ENCODE measurements at places on chromosomes 7 and 10. TPM values are rescaled to one million over a fixed set of nuclear protein-coding genes. Genes with fewer than 3 reads are reported as not detected.

- H3K27ac ChIP-seq = peak overlapping the region; percentile 90
- H3K36me3 ChIP-seq = peaks cover 61% of the 10 kb centered on the region
- DNase-seq = peak; percentile 88
- peak overlapping the region; percentile 93 for H3K4me3 ChIP-seq
Observed at GRCh38 chr10:8061274-8062211, 7.1 kb downstream of the GATA3 start.

Gene PRKAG2
- 43.0 TPM for total RNA-seq

- no peak for DNase-seq
- no peaks in the 10 kb centered on the region for H3K4me1 ChIP-seq
- peaks cover 4% of the 10 kb centered on the region for H3K36me3 ChIP-seq
Observed at GRCh38 chr10:124592101-124592500, 130.5 kb downstream of the LHPP start.

DNA sequence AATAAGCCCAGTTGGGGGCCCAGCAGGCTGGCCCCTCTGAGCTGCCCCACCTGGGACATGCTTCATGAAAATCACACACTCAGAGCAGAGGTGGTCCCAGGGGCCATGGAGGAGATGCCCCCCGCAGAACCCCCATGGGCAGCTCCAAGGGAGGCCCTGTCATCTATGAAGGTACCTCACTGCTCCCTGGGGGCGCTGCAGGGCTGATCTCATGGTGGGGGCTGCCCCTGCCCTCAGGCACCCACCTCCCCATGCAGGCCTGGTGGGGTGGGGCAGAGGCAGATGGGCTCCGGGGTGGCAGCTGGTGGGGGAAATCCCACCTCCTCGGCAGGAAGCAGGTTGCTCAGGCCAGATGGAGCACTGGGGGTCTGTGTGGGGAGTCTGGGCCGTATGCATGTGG is 60.5 kb downstream of the YKT6 start:
- no peak for DNase-seq
- H3K4me3 ChIP-seq = no peak overlapping the region
- no peaks in the 10 kb centered on the region for H3K36me3 ChIP-seq
- H3K4me1 ChIP-seq = peaks cover 18% of the 10 kb centered on the region
- H3K27me3 ChIP-seq = no peaks in the 10 kb centered on the region

GRCh38 chr7:41652267-41652666 is 50.6 kb downstream of the INHBA start:
- H3K27me3 ChIP-seq = no peaks in the 10 kb centered on the region
- H3K4me3 ChIP-seq = no peak overlapping the region
- no peak for DNase-seq
- H3K27ac ChIP-seq = no peak overlapping the region
- H3K36me3 ChIP-seq = no peaks in the 10 kb centered on the region

GRCh38 chr10:14564268-14564744 is 210.4 kb downstream of the FAM107B start:
- no peaks in the 10 kb centered on the region for H3K27me3 ChIP-seq
- peak; percentile 90 for DNase-seq
- peak overlapping the region; percentile 96 for H3K27ac ChIP-seq
- H3K36me3 ChIP-seq = peaks cover 20% of the 10 kb centered on the region
- peak overlapping the region; percentile 81 for H3K4me3 ChIP-seq
- H3K4me1 ChIP-seq = peaks cover 94% of the 10 kb centered on the region

DNA sequence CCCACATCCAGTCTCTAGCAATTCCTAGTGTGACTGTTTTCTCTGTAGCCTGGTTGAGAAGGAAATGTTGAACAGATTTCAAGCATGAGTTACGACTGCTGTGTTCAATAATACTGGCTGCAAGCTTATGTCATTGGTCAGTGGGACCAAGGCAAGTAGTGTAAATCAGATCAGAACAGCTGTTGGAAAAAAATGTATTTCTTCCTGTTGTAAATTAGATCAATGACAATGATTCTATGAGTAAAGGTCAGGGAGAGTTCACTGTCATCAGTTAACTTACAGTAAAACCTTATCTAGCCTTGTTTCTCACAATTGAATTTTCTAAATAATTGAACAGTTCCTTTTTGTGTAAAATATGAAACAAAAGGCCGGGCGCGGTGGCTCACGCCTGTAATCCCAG is 6.7 kb downstream of the OTUD1 start:
- H3K4me1 ChIP-seq = peaks cover 43% of the 10 kb centered on the region
- no peaks in the 10 kb centered on the region for H3K27me3 ChIP-seq
- no peaks in the 10 kb centered on the region for H3K36me3 ChIP-seq
- no peak overlapping the region for H3K27ac ChIP-seq

Gene GNGT1
- not detected for total RNA-seq

Gene SLC29A4
- 0.47 TPM for total RNA-seq

GRCh38 chr10:84263716-84264115 is 18.9 kb downstream of the RGR start:
- no peak overlapping the region for H3K27ac ChIP-seq
- H3K4me3 ChIP-seq = no peak overlapping the region
- peaks cover 3% of the 10 kb centered on the region for H3K4me1 ChIP-seq
- no peak for DNase-seq

DNA sequence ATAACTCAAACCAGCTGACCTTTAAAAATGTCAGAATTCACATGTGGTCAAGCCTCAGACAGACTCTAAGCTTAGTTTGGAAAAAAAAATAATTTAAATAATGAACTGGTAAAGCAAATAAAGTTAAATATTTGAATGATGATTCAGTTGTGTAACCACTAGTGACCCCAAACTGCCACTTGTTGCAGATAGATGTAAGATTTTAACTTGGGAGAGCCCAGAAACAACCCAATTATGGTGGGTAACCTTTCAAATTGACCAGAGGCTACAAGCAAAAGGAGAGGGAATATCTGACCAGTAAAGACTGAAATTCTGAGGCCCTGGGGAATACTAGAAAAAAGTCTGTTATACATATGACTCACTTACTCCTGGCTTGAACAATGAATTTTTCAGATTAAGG is 268.1 kb downstream of the HPSE2 start:
- H3K27ac ChIP-seq = no peak overlapping the region
- H3K4me3 ChIP-seq = no peak overlapping the region
- H3K27me3 ChIP-seq = no peaks in the 10 kb centered on the region
- H3K36me3 ChIP-seq = no peaks in the 10 kb centered on the region
- no peaks in the 10 kb centered on the region for H3K4me1 ChIP-seq
- no peak for DNase-seq

DNA sequence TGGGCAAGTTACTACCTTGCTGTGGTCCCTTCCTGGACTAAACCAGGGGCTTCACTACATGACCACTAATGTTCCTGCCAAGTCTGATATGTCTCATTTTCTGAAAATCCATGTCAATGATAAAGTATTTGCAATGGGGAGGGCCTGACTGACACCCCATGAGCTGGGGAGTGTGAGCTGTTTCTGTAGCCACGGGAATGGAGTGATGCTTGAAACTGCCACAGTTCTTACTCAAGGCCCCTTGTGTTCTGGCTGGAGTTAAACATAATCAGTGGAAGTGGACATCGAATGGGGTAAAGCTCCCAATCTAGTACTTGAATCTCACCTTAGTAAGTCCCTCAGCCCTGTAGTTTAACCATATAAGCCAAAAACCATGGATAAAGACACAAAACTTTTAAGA is 61.9 kb upstream of the PDLIM1 start:
- no peaks in the 10 kb centered on the region for H3K36me3 ChIP-seq
- no peak for DNase-seq
- no peaks in the 10 kb centered on the region for H3K4me1 ChIP-seq
- no peak overlapping the region for H3K27ac ChIP-seq

DNA sequence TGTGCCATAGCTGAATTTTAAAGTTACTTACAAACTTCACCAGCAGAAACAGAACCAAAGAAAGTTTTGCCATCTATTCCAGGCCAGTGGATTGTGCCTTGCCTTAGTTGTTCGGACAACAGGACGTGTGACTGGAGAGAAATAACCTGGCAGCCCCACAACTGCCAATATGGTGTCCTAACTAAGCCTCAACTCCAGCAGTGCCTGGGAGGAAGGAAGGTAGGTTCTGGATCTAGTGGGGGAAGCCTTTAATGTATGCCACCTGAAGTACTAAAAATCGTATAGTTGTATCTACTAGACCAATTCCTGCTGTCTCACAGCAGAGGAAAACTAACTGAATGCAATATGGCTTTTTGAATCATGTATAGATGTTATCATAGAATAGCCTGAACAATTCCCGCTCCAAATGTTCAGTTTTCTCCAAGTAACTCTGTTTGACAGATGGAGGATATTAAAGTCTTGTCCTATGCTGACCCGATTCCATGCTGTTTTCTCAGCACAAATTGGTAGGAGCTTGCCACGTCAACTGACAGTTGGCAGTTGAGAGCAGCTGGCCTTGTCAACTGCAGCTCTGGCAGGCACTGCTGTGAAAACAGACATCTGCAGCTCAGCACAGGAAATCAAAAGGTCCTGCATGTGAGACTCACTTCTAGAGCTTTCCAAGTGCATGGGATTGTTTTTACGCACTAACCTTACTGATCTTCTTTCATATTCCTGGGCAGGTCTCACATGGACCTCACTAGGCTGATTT is 84.5 kb upstream of the WNT16 start:
- no peaks in the 10 kb centered on the region for H3K27me3 ChIP-seq
- H3K27ac ChIP-seq = no peak overlapping the region
- H3K4me3 ChIP-seq = no peak overlapping the region
- DNase-seq = no peak

DNA sequence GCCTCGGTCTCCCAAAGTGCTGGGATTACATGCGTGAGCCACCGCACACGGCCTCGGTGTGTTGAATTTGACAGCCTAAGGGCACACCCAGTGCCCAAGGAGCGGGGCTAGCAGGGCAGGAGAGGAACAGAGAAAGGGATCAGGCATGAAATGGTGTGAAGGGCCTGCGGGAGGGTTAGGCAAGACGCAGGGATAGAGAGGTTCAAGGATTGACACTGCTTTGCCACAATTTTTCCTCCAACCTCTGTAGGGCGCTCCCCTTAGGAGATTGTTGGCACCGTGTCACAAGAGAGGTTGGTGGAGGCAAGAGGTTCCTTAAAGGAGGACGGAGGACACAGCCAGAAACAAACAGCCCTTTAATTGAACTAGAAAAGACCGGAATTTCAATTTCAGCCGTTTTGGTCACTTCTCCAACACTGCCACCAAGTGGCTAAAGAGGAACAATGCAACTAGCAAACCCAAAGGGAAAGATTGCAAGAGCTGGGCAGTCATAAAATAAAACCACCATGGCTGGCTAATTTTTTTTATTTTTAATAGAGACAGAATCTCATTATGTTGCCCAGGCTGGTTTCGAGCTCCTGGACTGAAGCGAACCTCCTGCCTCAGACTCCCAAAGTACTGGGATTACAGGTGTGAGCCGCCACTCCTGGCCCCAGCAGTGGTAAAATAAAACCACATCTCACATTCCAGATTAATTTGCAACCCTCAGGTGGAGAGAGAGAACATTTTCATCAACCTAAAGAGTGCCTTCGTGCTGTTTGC is 6.9 kb upstream of the CREB3L2 start:
- DNase-seq = peak; percentile 18
- H3K4me1 ChIP-seq = peaks cover 4% of the 10 kb centered on the region
- peaks cover 5% of the 10 kb centered on the region for H3K27me3 ChIP-seq
- no peak overlapping the region for H3K27ac ChIP-seq
- H3K4me3 ChIP-seq = no peak overlapping the region

DNA sequence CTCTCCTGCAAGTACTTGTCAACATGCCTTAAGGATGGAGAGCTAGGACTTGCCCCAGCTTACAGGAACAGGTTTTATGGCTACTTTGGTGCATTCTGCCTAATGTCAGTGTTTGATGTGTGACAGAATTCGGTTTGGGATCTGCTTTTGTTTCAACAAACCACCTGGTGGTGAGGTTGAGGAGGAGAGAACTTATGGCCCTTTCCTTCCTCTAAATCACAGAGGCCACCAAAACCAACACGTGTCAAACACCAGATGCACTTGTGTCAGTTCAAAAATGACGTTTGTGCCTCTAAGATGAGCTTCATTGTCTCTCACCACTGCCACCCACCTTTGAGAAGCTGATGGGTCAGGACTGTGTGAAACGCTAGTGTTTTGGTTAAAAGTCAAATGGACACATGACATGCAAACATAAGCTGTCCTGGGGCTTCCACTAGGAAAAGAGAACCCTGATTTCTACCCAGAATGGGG is 83.9 kb downstream of the OSBPL3 start:
- peak overlapping the region; percentile 2 for H3K27ac ChIP-seq
- DNase-seq = no peak
- H3K27me3 ChIP-seq = no peaks in the 10 kb centered on the region
- no peak overlapping the region for H3K4me3 ChIP-seq
- peaks cover 28% of the 10 kb centered on the region for H3K4me1 ChIP-seq
- no peaks in the 10 kb centered on the region for H3K36me3 ChIP-seq

- no peak overlapping the region for H3K4me3 ChIP-seq
- no peaks in the 10 kb centered on the region for H3K4me1 ChIP-seq
- no peak for DNase-seq
- no peaks in the 10 kb centered on the region for H3K36me3 ChIP-seq
Observed at GRCh38 chr10:54614072-54614471, 187.0 kb downstream of the PCDH15 start.

- no peaks in the 10 kb centered on the region for H3K27me3 ChIP-seq
- no peak overlapping the region for H3K4me3 ChIP-seq
- no peak overlapping the region for H3K27ac ChIP-seq
- H3K4me1 ChIP-seq = no peaks in the 10 kb centered on the region
- no peaks in the 10 kb centered on the region for H3K36me3 ChIP-seq
Observed at GRCh38 chr10:20271490-20271889, 455.3 kb downstream of the PLXDC2 start.

- H3K27ac ChIP-seq = no peak overlapping the region
- H3K4me3 ChIP-seq = no peak overlapping the region
- DNase-seq = no peak
- no peaks in the 10 kb centered on the region for H3K4me1 ChIP-seq
Observed at GRCh38 chr7:26619348-26619984, 244.9 kb downstream of the SKAP2 start.

- no peaks in the 10 kb centered on the region for H3K4me1 ChIP-seq
- no peak overlapping the region for H3K4me3 ChIP-seq
- no peaks in the 10 kb centered on the region for H3K36me3 ChIP-seq
Observed at GRCh38 chr7:111413739-111414138, 148.6 kb downstream of the IMMP2L start.

- no peak overlapping the region for H3K27ac ChIP-seq
- no peak for DNase-seq
- no peak overlapping the region for H3K4me3 ChIP-seq
- H3K27me3 ChIP-seq = no peaks in the 10 kb centered on the region
Observed at GRCh38 chr7:101066141-101066832, 19.0 kb upstream of the TRIM56 start.

Gene ORC5
- total RNA-seq = 16.7 TPM

Gene PDZD8
- total RNA-seq = 30.4 TPM

- no peak overlapping the region for H3K27ac ChIP-seq
- no peaks in the 10 kb centered on the region for H3K27me3 ChIP-seq
- H3K4me3 ChIP-seq = no peak overlapping the region
- no peak for DNase-seq
- no peaks in the 10 kb centered on the region for H3K4me1 ChIP-seq
- H3K36me3 ChIP-seq = no peaks in the 10 kb centered on the region
Observed at GRCh38 chr10:17262502-17262901, 34.5 kb downstream of the VIM start.

- H3K27me3 ChIP-seq = no peaks in the 10 kb centered on the region
- no peaks in the 10 kb centered on the region for H3K4me1 ChIP-seq
- DNase-seq = no peak
Observed at GRCh38 chr10:49001402-49001801, 61.8 kb upstream of the LRRC18 start.

Data from CD4-positive, CD25-positive, alpha-beta regulatory T cell (primary cell).